LoVo (cell line): ENCODE measurements at places on chromosomes 5 and 9.

DNA sequence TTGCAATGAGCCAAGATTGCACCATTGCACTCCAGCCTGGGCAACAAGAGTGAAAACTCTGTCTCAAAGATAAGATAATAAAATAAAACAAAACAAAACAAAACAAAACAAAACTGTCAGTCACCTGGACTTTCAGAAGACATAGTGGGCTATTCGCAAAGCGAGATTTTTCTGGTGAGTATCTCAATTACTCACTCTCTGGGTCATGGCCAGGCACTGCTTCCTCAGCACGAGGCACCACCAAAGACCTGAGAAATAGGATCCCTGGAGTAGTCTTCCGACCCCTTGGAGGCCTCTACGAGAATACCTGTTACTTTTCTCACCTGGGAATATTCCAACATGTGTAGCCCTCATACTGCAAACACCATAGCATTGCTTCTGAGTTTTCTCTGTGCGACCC is 201.7 kb upstream of the ZNF618 start:
- DNase-seq, result no peak

DNA sequence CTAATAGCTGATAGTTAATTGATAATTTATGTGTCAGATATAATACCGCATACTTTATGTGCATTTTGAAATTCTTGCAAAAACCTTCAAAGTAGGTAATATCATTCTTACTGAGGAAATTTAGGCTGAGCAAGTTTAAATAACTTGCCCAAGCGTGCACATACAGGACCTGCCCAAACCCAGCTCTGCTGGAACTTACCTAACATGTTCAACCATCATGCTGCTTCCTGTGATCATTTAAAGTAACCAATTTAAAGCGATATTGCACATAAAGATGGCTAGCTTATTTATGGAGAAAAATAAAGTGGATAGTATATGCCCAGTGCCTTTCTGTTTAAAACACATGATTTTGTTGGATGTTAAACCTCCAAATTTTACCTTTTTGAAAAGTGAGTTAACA is 4.3 kb downstream of the FAM174A start:
- no peak for DNase-seq

- no peak for DNase-seq
Measured at GRCh38 chr9:8651846-8652215, 852.3 kb upstream of the DMAC1 start.

GRCh38 chr9:88996921-88997235 is 5.6 kb downstream of the S1PR3 start:
- DNase-seq, result no peak

DNA sequence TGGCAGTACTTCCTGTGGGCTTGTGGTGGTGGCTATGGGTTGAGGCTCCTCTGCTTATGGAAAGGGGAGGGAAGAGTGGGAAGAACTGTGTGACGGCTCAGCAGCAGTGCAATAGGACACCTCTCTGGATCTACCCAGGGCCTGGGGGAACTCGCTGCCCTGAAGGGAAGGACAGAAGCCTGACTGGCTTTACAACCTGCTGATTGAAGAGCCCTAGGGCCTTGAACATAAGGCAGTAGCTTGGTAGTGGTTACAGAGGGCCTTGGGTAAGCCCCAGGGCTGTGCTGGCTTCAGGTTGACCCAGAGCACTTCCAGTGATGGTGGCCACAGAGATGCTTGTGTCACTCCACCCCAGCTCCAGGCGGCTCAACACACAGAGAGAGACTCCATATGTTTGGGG is 5.5 kb downstream of the CCIN start:
- no peak for DNase-seq

- no peak for DNase-seq
Measured at GRCh38 chr5:92378966-92379611, 996.0 kb upstream of the ARRDC3 start.

DNA sequence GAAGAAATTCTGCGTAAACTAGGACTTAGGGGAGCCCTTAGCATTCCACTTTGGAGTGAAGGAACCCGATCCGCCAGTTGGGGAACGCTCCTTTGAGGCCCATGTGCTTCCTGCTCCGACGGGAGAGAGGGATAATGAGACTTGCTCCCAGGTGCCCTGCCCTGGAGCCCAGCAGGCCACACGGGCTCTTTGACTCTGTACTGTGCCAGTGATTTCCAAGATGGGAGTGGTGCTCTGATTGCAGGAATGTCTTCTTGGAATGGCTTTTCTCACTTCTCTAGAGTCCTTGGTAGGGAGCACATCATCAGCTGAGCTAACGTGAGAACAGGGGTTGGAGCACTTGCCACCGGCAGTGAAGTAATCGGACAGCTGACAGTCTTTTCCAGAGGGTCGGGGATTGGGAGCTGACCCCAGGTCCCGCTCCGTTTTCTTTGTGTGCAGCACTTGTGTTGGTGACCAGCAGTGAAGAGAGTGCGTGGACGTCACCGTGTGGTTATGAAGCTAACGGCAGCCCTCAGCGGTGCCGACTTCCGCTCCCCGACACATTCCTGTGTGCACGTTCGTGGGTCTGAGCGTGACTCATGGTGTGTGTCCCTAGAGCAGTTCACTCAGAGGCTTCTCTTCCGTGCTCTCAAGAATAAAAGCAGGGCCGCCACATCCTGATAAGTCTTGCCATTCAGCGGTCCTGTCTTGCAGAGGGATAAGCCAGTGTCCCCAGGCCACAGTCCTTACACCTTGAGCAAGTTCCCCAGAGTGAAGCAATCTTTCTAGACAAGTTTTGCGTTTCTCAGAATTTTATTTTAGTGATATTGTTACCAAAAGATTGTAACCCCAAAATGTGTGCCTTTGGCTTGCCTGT is 25.6 kb downstream of the ABL1 start:
- no peak for DNase-seq

DNA sequence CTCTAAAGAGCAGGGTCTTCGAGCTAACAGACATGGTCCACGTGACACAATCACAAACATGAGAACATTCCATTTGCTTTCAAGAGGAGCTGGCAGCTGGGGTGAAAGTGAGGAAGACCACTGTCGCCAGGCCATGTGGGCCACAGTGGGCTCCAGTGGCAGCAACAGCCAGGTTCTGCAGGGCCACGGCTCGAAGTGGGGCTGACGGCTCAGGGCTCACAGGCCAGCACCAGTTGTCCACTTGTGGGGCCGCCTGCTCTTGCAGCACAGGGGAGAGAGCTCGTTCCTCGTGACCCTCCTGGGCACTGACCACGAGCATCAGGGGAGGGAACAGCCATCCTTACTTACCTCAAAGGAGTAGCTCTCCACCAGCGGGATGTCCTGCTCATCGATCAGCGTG is 2.0 kb downstream of the ZMYND19 start:
- no peak for DNase-seq

DNA sequence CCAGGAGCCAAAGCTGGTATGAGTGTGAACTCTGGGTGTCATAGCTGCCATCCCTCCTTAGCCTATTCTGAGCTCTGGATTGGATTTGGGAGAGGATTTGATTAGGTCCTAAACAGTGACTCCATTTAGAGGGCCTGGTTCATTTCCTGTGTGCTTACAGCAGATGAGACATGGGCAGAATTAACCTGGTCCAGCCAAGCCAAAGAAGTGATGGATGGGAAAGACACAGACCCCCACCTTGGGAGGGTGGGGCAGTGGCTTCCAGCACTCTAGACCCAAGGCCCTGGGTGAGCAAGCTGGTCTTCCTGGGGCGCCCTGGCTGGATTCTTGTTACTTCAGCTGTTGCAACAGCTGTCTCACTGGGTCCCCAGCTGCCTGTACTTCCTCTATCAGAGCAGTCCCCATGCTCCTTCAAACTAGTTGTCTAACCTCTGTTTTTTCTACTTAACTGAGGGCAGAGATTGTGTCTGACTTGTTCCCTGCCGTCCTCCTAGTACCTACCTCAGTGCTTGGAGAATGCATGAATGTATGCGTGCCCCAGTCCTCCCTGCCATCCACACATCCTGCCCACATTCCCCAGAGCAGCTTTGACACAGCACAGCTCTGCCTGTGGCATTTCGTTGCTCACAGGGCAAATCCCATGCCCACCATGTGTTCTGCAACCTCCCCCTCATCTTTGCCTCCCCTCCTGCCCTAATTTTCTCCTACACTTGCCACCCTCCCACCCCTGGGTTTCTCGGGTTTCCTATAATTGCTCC is 115.9 kb downstream of the RGS3 start:
- no peak for DNase-seq

DNA sequence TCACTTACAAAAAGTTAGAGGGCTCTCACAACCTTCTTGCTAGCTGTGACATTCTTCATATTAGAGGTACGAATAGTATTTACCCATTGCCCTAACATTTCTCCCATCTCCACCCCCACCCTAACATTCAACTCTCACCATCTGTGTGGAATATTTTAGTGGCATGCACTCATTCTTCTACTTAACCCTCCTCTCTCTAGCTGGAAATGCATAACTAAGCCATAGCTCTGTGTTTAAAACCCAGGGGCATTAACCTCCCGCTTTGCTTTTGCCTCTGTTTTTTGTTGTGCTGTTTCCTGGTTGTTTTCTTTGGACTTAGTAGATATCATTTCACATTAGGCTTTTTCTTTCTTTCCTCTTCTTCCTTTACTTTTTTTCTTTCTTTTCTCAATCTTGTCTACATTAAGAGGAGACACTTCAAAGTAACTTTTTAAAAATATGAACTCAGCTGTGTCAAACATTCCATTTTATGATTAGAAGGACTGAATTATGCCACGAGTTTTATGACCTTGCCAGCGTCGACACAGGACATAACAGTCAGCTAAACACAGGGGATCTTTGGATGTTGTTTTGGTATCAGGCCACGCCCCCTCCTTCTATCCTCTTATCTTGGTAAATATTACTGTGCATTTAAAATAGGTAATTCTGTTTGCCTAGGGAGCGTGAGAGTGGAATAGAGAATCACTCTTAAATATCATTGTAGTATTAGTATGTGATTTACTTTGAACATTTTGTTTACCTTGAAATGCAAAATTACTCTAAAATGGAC is 236.0 kb downstream of the CD180 start:
- DNase-seq, result peak; percentile 27

- DNase-seq, result no peak
Measured at GRCh38 chr9:36542355-36542754, 30.3 kb upstream of the MELK start.

- no peak for DNase-seq
Measured at GRCh38 chr9:70933321-70933720, 188.1 kb downstream of the TRPM3 start.

- DNase-seq, result peak; percentile 73
Measured at GRCh38 chr9:21709464-21710058, 92.9 kb upstream of the MTAP start.

GRCh38 chr5:13143630-13144029 is 800.9 kb downstream of the DNAH5 start:
- no peak for DNase-seq

DNA sequence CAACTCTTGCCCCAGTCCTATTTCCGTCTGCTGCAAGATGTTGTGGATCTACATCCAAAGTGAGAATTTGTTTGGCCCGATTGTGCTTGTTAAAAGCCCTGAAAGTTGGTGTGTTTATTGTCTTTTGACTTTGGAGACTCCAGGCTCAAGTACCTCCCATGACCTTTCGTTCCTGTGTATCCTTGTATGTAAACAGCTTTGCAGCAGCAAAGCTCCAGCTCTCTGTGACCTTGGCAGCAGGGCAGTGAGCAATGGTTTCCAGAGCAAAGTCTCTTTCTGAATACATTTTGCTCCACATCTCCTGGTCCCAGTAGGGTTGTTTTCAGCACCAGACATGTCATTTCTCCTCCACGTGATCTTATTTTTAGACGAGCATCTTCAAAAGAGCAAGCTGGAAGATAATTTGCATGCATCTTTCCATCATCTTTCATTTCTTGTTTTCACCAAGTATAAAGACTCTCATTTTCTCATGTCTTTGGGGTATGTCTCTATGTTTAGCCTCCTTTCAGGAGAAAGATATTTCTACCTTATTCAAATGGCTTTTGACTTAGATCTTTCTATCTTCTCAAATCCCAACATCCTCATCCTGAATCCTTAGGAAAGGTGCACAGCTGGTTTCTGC is 68.1 kb upstream of the ERCC6L2 start:
- DNase-seq, result no peak

DNA sequence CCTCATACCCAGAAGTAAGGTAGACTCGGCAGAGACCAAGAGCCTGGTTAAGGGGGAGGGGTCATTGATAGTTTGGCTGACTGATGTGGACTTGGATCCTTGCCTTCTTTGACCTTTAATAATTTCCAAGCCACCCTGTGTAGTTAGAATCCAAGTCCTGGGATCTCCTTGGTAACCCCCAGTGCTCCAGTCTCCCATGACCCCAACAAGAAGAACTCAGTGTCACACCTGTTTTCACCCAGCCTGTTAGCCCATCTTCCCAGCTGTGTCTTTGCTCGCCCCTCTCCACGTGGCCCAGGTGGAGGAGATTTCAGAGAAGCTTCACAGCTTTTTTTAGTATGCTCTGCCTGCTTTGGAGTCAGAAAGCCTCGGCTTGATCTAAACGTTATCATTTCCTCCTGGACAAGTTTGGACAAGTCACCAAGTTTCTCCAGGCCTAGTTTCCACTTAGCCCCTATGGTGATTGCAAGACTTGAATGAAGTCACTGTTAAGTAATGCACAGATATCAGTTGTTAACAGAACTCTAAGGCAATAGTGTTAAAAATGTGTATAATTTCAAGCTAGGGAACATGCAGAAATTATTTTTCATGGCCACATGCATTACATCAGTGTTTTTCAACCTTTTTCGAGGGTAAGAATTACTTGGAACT is 170.0 kb downstream of the TMEM38B start:
- DNase-seq, result no peak

DNA sequence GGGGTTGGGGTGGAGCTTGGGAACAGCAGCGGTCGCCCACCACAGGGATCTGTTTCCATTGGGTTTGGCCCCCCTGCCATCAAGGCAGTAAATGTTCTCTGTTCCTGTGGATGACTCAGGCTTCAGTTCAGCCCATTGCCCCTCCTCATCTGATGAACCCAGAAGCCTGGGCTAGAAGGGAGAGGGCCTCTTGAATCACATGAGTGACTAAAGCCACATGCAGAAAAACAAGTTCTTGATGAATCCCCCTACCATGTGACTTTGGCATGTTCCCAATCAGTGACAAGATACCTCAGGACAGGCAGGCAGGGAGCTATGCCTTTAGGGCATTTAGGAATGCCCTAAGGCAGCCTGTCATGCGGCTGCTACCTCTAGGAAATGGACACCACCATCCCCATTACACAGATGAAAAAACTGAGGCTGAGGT is 2.5 kb downstream of the SH3PXD2B start:
- no peak for DNase-seq

GRCh38 chr9:129012893-129013448 is 15.2 kb downstream of the SH3GLB2 start:
- DNase-seq, result no peak

DNA sequence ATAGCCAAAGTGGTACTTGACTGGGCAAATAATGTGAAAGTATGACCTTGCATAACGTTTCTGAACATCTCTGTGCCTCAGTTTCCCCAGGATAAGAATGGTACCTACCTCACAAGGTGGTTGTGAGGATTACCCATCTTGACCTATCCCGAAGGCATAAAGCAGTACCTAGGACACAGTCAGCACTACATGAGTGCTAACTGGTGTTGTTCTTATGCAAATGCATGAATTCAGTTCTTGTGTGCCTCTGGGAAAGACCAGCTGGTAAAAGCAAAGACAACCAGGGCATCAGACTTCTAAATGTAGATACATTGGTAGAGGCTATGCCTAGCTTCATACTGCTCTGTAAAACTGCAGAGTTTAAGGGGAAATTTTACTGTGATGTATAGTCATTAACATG is 21.8 kb upstream of the TMEM252 start:
- DNase-seq, result no peak

GRCh38 chr5:58849921-58850667 is 267.2 kb downstream of the RAB3C start:
- DNase-seq, result peak; percentile 58
